ENCODE measurements at places on chromosomes 2 and 18. TPM values are rescaled to one million over a fixed set of nuclear protein-coding genes. Genes with fewer than 3 reads are reported as not detected.

Gene MATN3
- 1.1 TPM for total RNA-seq

Gene CACNB4
- 4.8 TPM for total RNA-seq

Gene CYP26B1
- total RNA-seq: 2.5 TPM

Gene ASAP2
- 37.1 TPM for total RNA-seq

Gene CD28
- total RNA-seq: not detected

Gene INPP5D
- total RNA-seq: 0.98 TPM

Gene RMND5A
- 20.2 TPM for total RNA-seq

Gene CAPN14
- 0.16 TPM for total RNA-seq

Gene CD302
- total RNA-seq: 23.0 TPM

Gene AMER3
- total RNA-seq: not detected

Gene SLC30A3
- total RNA-seq: 0.09 TPM

Gene CCDC102B
- 3.1 TPM for total RNA-seq

Gene PAX8
- 1.5 TPM for total RNA-seq

Gene SNED1
- total RNA-seq: 105 TPM

Gene TMEM37
- not detected for total RNA-seq

Gene FNDC4
- 7.3 TPM for total RNA-seq

Gene DSC1
- total RNA-seq: 0.25 TPM

Gene GNLY
- not detected for total RNA-seq

Gene CCDC141
- total RNA-seq: 2.7 TPM

Gene KCNE4
- 22.2 TPM for total RNA-seq

Gene UGT1A10
- total RNA-seq: 0.41 TPM

Gene NEB
- total RNA-seq: 0.41 TPM

Gene ALLC
- total RNA-seq: not detected

Gene TXNDC2
- 0.16 TPM for total RNA-seq

Gene LAMA1
- total RNA-seq: 30.1 TPM

Gene VIT
- 2.0 TPM for total RNA-seq

Gene AQP12A
- total RNA-seq: not detected

Gene DNAH7
- 2.6 TPM for total RNA-seq

Gene MAP3K19
- total RNA-seq: not detected

Gene ABCG8
- not detected for total RNA-seq

Gene DSG2
- total RNA-seq: 5.6 TPM

Gene DYSF
- total RNA-seq: 1.2 TPM

Gene KCNG2
- total RNA-seq: not detected

Gene MRPS5
- 30.4 TPM for total RNA-seq

Gene SLC4A3
- 14.7 TPM for total RNA-seq

Gene CFC1
- not detected for total RNA-seq

Gene COL6A3
- total RNA-seq: 1,372 TPM

Gene ARHGAP28
- total RNA-seq: 221 TPM

Gene PRKRA
- total RNA-seq: 34.2 TPM

Gene FLACC1
- 1.2 TPM for total RNA-seq

Gene VSNL1
- total RNA-seq: 0.90 TPM

Gene HOXD12
- not detected for total RNA-seq

Gene ZNF532
- 42.6 TPM for total RNA-seq

Gene CDH19
- not detected for total RNA-seq

Gene SLC5A7
- not detected for total RNA-seq

Gene TACR1
- total RNA-seq: 0.09 TPM

Gene KCNS3
- total RNA-seq: not detected

Measured in fibroblast of the aortic adventitia (primary cell).